ENCODE measurements at places on chromosomes 13 and 19.

DNA sequence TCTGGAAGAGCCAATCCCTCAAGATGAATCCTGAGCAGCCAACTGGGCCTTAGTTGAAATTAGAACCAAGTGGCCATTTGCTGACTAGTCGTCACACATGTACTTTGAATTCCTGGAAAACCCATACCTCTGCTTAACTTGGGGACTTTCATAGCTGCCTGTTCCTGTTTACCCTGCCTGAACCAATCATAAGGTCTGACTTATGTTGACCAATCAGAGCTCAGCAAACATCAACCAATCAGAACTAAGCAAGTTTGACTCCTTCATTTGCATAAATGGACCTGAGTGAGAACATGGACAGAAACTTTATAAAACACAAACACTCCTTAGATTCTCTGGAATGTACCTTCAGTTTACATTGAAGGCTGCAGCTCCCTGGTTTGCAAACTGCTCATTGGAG, 50.8 kb downstream of the LATS2 start:
- no peak for DNase-seq

GRCh38 chr13:27309401-27309958, 38.9 kb downstream of the RASL11A start:
- DNase-seq: no peak

DNA sequence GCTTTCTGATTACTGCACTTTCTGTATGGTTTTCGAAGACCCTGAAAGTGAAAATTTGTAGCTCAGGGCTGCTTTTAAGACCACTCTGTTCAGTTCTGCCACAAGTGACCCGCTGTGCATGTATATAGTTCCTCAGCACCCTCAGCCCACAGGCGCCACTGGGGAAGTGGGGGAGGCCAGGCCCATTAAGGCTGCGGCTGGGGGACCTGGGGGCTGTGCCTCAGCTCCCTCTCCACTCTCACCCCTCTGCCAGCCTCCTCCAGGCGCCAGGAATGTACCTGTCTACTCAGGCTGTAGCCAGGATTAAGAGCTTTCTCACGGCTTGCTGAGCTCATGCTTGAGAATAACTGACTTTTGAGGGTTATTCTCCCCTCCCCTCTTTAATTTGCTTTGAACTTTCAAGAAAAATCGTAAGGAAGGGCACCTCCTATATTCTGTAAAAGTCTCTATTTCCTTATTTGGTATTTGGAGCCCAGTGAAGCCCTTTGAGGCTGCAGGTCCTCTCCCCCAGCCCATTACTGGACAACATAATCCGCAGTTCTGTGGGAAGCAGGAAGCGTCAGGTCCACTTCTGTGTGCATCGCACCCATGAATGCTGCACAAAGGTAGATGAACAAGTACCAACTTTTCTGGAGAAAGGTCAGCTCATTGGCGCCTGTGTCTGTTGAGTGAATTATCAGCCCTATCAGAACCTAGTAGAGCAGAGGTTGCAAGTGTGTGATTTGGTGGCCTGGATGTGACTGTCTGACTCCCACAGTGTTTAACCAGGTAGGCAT, 29.6 kb downstream of the GJA3 start:
- DNase-seq: no peak

DNA sequence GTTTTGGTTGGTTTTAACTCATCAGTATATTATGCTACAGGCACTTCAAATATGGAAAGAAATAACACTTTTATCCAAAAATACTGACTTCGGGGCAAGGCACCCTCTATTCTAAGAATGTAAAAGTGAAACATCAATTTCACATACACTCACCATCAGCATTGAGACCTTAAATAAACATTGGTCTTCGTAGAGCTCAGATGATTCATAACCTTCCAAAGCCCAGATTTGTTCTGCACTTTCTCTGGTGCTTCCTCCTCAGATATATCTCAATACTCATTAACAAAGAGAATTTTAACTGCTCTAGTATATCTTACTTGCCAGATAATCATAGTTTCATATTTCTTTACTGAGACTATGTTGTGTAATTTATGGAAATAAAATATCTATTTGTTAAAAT, 794.3 kb downstream of the LIG4 start:
- no peak for DNase-seq

GRCh38 chr19:53879140-53880081, 2.6 kb upstream of the PRKCG start:
- peak; percentile 73 for DNase-seq

DNA sequence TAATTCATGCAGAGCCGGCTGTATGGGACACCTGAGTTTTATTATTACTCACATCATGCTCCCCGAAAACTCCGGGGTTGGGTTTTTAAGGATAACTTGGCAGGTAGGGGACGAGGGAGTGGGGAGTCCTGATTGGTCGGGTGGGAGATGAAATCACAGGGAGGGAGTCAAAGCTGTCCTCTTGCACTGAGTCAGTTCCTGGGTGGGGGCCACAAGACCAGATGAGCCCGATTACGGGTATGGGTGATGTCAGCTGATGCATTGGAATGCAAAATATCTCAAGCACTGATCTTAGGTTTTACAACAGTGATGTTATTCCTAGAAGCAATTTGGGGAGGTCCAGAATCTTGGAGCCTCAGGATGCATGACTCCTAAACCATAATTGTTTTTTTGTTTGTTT, 18.6 kb upstream of the COG3 start:
- DNase-seq: no peak

- DNase-seq: no peak
These were observed 12.3 kb upstream of the GNG8 start for GRCh38 chr19:46648060-46648960.

GRCh38 chr19:5091018-5091683, 122.2 kb downstream of the KDM4B start:
- DNase-seq: no peak

- no peak for DNase-seq
These were observed 69.1 kb downstream of the CELF5 start for GRCh38 chr19:3293560-3293959.

DNA sequence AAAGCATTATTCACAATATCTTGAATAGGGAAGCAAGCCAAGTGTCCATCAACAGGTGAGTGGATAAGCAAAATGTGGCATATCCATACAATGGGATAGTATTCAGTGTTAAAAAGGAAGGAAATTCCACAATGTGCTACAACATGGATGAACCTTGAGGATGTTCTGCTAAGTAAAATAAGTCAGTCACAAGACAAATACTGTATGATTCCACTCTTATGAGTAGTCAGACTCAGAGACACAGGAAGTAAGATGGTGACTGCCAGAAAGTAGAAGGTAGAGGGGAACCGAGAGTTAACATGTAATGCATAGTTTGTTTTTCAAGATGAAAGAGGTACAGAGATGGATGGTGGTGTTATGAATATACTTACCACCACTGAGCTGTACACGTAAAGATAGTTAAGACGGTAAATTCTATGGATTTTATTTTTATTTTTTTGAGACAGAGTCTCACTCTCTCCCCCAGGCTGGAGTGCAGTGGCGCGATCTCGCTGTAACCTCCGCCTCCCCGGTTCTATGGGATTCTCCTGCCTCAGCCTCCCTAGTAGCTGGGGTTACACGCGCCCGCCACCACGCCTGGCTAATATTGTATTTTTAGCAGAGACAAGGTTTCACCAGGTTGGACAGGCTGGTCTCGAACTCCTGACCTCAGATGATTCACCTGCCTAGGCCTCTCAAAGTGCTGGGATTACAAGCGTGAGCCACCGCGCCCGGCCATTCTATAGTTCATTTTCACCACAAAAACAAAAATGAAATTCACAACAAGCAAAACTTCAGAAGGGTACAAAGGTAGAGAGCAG, 1.0 kb upstream of the CHAMP1 start:
- no peak for DNase-seq

- no peak for DNase-seq
These were observed 1376.3 kb upstream of the SLC10A2 start for GRCh38 chr13:104442536-104442935.

DNA sequence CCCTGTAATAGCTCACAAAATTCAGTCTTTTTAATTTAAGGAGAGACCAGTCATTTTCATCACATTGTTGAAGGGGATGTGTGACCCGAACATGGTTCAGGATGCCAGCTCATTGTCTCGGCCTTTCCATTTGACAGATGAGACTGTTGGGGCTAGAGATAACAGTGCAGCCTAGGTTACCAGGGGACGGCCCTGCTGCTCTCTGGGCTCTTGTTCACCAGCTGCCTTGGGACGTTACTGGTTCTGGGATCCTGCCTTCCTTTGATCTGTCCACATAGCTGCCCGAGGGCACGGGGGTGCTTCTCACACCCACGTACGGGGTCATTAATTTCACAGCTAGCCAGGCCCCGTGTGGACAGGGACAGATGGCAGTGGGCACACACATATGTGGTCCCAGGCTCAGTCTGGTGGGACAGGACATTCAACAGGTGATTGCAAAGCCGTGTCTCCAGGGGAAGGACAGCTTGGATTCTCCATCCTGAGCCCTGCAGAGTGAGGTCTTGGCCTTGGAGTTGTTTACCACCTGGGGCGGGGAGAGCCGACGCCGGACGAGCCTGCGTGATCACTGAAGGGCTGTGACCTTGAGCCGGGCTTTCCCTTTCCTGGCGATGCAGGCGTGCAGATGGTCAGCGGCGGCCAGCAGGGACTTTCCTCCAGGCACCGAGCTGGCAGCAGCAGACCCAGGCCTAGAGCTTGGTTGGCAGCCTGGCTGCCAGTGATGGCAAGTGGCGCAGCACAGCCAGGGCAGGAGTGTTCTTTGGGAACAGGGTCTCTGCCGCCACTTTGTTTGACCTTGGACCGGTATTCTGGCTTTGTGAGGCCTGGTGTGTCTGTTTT, 26.7 kb upstream of the NPAS1 start:
- DNase-seq: no peak

GRCh38 chr13:111046590-111047141, 68.4 kb upstream of the ARHGEF7 start:
- DNase-seq: no peak

DNA sequence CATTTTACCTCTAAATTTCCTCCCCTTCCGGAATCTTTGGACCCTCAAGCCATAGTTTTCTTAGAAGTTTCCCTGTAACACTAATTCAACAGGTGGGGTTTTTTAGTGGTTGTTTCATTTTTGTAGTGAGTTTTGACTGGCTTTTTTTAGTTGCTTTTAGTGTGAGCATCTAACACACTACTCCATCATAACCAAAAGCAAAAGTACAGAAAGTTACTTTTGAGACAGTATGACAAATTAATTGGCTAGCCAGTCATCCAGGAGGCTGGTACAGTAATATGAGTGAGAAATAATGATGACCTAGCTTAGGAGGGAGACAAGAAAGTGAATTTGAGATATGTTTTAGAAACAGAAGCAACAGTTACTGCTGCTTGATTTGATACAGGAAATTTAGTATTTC, 71.5 kb downstream of the DNAJC15 start:
- DNase-seq: no peak

- no peak for DNase-seq
These were observed 66.5 kb downstream of the DGKH start for GRCh38 chr13:42114912-42115311.

DNA sequence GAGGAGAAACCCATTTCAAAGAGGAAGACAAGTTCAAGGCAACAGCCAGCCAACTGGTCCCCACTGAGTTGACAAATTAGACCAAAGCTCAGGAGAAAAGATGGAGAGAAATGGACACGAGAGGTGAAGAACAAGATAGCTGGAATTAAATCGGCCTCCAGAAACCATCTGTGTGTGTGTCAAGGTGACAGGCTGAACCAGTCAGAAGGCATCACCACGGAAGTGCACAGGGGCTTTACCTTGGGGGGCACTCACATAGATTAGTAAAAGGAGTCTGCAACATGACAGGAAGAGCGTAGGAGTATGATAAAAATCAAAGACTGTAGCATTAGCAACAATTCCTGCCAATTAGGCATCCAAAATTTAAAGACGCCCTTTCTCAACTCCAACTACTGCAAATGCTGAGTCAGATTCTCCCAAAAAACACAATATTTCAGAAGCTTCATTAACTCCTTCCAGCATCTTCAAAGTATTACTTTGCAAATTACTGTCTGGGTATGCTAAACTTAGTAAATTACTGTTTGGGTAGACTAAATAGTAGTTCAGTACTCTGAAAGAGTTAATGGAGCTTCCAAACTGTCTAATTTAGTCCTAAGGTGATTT, 66.2 kb downstream of the FOXO1 start:
- DNase-seq: no peak

GRCh38 chr13:110350049-110350448, 43.0 kb downstream of the COL4A2 start:
- no peak for DNase-seq

DNA sequence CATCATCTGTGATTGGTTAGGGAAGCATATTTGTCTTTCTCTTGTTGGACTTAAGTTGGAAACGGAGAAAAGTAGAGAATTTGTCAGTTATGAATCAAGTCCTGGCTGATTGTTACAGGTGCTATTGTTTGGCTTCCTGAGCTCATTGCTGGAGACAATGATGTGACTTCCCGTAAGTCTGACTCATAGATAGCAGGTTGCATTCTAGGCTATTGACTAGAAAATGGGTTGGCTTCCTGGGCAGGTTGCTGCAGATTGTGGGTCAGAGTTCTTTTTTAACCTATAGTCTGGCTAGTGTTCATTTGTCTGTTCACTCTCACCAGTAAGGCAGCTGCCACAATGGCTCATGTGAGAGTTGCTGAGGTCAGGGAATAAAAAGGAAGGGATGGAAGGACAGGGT, 101.5 kb downstream of the CCNA1 start:
- DNase-seq: no peak

DNA sequence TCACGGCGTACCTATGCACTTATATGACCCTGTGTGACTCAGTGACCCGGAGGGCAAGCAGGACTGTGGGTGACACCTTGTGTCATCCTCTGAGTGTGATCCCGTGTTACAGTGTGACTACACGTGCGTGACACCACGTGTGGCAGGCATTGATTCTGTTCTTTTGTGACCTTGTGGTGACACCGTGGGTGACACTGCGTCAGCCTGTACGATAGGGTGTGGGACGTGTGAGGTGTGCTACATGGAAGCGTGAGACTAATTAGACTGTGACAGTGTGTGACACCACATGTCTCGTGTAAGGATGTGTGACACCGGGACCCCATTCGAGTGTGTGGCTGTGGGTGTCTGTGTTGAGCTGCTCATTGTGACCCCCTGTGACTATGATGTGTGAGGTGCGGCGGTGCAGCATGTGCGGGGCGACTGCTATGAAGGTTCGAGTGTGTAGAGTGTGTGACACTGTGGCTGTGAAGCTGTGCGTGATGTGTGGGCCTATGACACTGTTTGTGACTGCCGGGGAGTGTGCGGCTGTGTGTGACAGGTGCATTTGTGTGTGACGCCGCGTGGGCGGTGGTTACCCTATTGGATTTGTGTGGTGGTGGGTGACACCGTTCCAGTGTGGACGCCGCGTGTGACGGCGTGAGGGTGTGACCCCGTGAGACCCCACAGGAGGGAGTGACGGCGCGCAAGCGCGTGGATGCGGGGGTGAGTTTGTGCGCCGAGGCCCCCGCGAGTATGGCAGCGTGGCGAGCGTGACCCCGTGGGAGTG, 399 bp upstream of the SPTBN4 start:
- DNase-seq: peak; percentile 63

DNA sequence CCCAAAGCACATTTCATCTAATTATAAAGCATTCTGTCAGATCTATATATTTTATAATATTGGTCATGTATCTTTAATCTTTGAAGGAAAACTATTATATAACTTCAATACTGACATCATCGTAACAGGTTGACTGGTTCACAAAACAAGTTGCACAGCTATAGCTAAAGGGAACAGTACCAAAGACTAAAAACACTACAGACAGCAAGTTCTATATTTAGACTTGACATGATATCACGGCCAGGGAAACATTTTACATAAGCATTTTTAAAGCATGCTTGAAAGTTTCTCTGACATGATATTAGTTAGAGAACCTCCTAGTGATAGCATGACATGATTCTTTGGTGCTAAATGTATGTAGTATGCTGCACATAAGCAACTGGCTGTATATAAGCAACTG, 182.5 kb downstream of the NDFIP2 start:
- no peak for DNase-seq

Measured in activated T-helper 1 cell treated with anti-CD3 and anti-CD28 coated beads, Interleukin-2, amount 50 U/mL, for 16 hours (primary cell).